NCI-H2081 (cell line): ENCODE measurements at places on chromosomes 5 and 9.

DNA sequence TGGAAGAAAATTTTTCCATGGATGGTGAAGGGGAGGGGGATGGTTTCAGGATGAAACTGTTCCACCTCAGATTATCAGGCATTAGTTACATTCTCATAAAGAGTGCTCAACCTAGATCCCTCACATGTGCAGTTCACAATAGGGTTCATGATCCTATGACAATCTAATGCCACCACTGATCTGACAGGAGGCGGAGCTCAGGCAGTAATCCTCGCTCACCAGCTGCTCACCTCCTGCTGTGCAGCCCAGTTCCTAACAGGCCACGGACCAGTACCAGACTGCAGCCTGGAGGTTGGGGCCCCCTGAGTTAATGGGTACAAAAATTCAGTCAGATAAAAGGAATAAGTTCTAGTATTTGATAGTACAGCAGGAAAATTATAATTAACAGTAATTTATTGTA lies 337.2 kb downstream of the NPR3 start:
- DNase-seq, result no peak

GRCh38 chr5:118468085-118468484 lies 520.3 kb downstream of the DTWD2 start:
- DNase-seq, result no peak

DNA sequence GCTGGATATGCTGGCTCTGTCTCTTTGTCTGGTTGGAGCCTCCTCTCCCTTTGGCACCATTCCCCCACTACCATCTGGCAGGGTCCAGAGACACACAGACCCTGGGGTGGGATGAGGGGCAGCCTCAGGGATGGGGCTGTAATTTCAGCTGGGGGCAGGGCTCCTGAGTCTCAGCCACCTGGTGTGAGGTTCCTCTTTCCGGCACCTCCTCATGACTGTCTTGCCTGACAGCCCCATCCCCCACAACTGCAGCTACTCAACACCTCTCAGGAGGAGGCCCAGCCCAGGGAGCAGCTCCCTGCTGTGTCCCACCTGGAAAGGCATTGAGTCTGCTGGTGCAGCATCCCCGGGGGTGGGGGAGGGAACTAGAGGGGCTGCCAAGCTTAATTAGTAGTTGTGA lies 11.7 kb upstream of the RPS14 start:
- peak; percentile 49 for DNase-seq

DNA sequence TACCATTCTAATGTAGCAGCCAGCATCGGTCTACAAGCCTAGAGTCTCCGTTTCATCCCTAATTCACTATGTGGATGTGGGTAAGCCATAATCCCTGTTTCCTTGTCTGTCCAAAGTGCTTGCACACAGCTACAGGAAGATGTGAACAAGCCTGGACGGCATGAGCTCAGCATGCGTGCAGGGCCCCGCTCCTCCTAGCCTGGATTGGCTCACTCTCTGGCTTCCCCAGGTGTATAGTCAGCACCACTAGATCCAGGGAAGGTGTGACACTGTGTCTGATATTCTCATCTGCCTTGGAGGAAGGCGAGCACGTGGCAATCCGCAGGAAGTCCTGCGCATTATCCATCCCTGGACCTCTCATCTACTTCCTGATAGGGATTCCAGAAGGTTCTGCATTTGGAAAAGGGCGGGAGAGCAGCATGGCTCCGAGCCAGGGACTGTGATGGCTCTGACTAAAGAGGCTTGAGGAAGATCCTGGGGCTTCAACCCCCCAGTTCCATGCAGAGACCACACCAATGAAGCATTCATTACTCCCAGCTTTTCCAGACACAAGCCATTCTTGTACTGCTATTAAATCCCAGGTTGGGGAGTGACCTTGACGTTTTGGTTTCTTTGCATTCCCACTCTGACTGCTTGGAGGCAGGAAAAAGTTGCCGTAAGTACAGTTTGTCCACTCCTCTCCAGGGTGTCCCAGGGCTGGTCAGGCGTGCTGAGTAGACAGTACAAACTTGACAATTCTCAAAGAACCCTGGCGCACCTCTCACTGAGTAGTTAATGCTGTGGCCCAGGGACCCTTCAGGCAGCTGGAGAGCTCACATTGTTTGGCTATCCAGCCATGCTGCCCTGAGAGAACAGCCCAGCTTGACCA lies 65.6 kb downstream of the PSD2 start:
- no peak for DNase-seq

DNA sequence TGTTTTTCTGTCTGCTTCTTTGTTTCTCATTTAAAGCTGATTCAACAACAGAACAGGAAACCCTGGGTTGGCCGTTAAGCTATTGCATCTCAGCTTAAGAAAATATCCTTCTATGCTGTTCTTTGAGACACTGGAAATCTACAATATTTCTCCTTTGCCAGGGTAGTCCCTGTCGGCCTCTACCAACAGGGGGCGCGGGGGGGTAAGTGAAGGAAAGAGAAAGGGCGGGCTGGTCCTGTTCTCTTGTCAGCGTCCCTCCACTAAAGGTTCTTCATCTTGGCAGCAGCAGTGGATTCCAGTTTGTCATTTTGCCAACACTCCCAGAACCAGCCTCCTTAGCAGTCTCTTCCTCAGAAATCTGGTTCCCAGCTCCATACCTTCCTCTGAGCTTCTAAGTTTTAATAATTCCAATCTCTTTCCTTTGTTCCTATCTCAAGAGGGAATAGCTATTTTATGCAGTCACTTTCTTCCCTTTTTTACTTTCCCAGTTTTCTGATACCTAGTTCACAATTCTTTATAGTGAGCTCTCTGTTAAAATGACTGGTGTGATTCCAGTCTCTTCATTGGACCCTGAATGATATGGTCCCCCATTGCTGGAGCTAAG lies 222.3 kb downstream of the GLIS3 start:
- no peak for DNase-seq

GRCh38 chr9:128979111-128979510 lies 31.6 kb downstream of the NUP188 start:
- no peak for DNase-seq

DNA sequence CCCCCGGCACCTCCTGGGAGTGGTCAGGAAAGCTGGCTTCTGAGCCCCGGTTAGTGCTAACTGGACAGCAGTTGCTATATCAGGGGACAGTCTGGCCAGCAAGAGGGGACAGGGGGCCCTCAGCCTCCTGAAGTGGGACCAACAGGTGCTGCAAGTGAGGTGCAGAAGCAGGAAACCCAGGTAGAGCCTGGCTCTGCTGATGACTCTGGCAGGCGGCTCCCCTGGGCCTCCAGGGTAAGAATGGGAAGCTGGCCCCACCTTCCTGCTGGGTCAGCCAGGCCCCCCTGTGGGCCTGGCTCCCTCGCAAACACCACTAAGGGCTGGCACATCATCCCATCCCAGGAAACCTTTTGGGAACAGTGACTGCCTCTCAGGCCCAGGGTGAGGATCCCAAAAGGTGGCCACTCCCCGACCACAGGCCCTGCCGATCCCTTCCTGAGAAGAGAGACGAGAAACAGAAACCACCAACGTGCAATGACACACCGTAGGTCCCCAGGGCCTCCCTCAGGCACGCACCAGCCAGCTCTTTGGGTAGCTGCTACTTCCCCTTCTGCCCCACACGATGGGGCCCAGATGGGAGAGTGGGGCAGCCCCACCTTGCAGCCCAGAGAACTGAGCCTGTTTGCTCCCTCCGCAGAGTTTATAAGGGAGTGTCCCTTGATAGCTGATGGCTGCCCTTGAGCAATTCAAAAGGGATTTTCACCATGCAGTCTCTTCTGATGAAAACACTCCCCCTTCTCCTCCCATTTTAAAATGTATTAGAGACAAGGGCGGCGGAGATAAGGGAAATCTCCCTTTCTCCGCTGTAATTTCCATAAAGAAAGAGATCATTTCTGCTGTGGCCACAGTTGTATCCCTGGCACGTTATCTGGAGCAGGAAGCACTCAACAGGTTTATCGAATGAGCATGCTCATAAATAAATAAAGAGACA lies 76.8 kb downstream of the STK10 start:
- DNase-seq, result no peak

- no peak for DNase-seq
Observed at GRCh38 chr5:179755022-179755421, 22.4 kb downstream of the MAML1 start.

GRCh38 chr5:146048994-146049703 lies 56.2 kb downstream of the PLAC8L1 start:
- DNase-seq, result peak; percentile 37

DNA sequence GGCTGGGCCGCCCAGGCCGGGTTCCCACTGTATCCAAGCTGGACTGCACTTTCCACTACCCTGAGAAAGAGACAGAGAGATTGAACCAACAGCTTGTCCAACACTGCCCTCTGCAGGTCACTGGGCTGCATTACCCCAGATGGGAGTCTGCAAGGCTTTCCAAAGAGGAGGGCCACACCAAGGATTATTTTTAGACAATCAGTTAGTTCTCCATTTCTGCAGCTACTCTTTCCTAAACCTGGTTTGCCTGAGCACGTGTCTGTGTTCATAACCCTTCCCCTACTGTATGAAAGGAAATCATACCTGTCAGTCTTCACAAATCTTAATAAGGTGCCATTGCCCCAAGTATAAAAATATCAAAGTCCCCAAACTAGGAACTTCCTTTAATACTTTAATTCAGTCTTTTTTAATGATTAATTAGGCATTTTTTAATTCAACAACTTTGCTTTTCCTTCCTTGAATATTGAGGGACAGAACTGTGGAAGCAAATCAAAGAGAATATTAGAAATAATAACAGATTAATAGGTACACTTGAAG lies 13.4 kb upstream of the FGF1 start:
- peak; percentile 55 for DNase-seq

GRCh38 chr9:7982907-7983306 lies 183.3 kb upstream of the DMAC1 start:
- DNase-seq, result no peak

GRCh38 chr5:16169550-16169949 lies 10.0 kb downstream of the MARCHF11 start:
- peak; percentile 79 for DNase-seq
